CD8-positive, alpha-beta memory T cell (primary cell): ENCODE measurements at places on chromosomes 1 and 21.
A peak's percentile ranks its signal among the peaks of the same experiment; 100 is the strongest.

GRCh38 chr1:194267021-194267420 lies 1080.6 kb upstream of the B3GALT2 start:
- no peak for DNase-seq

GRCh38 chr21:30332681-30333080 lies 4.8 kb downstream of the KRTAP27-1 start:
- DNase-seq = no peak

DNA sequence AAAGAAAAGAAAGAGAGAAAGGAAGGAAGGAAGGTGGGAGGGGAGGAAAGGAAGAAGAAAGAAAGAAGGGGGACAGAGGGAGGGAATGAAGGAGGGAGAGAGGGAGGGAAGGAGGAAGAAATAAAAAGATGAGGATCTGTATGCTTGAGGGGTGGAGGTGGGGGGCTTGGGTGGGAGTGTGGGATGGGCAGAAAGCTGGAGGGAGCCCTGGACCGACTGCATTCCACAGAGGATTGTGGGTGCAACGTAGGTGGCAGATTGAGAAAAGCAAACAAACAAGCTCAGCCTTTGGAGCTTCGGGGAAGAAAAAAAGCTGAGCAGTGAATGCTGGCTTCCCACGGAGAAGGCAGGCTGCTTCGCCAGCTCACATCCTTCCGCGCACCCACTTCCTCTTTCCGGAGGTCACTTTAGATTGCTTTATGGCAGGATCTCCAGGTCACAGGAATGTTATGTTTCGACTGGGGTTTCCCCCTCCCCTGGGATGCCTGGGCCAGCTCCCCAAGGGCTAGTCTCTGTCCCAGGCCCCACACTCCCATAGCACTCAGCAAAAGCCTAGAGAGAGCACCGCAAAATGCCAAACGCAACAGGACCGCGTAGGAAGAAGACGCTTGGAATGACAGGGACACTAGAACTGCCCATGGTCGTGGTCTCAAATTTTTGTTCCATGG lies 20.7 kb upstream of the LGALS8 start:
- DNase-seq = no peak

DNA sequence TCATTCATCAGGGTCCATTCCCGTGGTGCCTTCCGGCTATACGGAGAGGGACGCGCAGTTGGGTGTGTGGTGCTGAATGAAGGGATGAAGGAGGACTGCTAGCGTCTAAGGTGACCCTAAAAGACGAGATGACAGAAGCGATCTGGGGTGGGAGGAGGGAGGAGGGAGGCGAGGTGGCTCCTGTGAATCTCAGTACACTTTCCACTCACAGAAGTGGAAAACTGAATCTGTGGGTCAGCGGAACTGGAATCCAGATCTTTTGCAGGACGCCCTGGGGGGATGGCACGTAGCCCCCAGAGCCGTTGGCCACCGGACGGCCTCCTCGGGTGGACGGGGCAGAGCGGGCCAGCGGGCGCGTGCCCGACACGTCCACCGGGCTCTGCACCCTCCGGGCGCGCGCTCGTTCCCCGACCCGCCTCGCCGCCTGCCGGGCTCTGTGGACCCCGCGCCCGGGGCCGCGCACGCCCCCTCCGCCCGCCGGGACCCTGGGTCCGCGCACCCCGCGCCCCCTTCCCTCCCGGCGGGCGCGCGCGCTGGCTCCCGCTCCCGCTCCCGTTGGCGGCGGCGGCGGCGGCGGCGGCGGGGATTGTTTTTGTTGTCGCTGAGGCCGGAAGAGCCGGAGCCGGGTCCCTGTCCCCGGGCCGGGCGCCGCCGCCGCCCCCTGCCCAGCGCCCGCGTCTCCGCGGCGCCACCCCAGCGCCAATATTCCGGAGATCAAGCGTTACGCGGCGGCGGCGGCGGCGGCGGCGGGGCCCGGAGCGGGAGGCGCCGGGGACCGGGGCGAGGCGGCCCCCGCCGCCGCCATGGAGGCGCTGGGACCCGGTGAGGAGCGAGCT lies at the start of gene AGO4:
AGO4 (plus strand) TSS at position 403 of the 836 bp plus-strand sequence; CDS start at position 804, 401 bp downstream.
- DNase-seq = peak; percentile 19

DNA sequence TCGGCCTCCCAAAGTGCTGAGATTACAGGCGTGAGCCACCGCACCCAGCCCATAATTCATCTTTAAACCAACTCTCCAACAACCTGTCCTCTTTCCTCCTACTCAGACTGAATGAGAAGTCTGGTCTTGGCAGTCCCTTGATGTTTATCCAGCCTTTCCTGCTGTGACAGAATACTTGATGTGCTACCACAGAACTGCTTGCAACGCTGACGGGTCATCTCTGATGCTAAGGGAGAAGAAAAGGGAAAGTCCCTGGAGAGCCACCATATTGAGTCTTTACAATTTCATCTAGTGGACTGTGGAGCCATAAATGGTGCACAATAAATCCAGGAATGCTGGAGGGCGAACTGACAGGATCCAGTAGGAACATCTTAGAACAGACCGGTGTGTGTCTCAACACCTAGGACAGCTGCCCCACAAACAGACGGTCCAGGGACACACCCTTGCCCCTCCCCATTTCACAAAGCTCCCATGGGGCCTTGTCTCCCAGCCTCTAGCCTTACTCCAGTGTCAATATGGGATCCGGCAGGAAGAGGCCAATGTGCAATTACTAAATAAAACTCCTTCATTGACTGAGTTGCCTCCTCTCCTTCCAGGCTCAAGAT lies 30.7 kb downstream of the JAK1 start:
- DNase-seq = no peak

DNA sequence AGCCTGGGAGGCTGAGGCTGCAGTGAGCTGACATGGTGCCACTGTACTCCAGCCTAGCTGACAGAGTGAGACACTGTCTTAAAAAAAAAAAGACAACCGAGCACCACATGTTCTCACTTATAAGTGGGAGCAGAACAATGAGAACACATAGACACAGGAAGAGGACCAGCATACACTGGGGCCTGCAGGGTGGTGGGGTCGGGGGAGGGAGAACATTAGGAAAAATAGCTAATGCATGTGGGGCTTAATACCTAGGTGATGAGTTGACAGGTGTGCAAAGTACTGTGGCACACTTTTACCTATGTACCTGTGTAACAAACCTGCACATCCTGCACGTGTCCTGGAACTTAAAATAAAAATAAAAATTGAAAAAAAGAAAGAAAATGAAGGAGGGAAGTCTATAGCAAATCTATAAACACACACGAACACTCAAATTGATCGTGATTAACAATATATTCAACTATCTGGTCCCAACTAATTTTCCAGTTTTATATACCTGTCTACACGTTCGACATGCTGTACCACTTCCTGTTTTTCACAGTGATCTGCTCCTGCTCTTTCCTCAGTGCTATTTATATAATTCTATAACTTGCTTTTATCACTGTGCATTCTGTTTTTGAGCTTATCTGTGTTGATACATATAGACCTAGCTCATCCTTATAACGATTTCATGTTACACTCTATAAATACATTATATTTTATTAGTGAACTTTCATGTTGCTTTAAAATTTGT lies 27.2 kb downstream of the AK5 start:
- DNase-seq = no peak

GRCh38 chr1:93081716-93082115 lies 2.6 kb downstream of the MTF2 start:
- DNase-seq = no peak

GRCh38 chr1:180156201-180156600 lies 1.5 kb downstream of the QSOX1 start:
- no peak for DNase-seq

DNA sequence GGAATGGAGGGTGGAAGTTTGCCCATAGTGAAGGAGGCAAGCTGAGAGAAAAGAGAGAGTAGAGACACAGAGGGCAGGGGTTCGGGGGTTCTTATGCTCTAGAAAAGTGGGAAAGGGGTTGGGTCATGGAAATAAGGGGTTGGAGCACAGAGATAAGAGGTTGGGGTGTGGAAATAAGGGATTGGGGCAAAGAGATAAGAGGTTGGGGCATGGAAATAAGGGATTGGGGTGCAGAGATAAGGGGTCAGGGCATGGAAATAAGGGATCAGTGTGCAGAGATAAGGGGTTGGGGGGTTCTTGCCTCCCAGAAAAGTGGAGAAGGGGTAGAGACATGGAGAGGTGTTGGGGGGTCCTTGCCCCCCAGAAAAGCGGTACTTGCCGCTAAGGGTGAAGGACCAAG lies 56.2 kb downstream of the SFPQ start:
- no peak for DNase-seq

DNA sequence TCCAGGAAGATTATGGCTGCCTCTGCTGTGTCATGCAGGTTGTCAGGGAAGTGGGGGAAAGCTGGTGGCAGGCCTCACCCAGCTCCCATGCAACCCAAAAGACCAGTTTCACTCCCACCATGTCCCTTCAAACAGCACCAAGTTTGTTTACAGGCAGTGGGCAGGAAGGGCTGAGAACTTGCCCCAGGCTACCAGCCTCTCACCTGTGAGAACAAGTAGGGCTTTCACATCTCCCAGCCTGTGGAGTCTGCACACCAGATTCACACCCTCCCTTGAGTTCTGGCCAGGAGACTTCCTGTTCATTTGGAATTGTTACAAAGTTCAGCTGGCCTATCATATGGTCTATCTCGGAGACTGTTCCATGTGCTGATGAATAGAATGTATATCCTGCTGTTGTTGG lies 27.8 kb downstream of the RPAP2 start:
- no peak for DNase-seq
